SK-N-SH treated with all-trans-retinoic acid at 6 μM for 48 hours (cell line): ENCODE measurements at places on chromosomes 1 and 21.

- ATAC-seq: no peak
Measured at GRCh38 chr1:56133522-56134472, 445.6 kb downstream of the PLPP3 start.

- ATAC-seq: no peak
Measured at GRCh38 chr1:55326496-55327243, 111.5 kb upstream of the USP24 start.

DNA sequence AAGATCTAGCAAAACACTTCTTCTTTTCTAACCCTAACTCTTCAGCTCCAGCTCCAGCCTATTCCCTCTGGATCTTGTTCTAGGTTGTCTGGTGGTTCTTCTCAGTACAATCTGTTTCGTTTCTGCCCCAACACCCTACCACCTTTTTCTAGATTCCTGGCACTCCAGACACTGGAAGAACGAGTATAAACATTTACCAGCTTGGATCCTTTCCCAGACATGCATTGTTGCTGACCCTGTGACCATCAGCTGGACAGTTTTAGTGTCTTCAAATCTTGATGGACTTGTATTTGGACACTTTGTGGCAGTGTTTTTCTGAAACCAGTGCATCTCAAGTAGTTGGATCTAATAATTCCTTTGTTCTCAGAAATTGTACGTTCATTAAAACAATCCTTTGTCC, 30.6 kb upstream of the CACNA1E start:
- ATAC-seq: no peak

DNA sequence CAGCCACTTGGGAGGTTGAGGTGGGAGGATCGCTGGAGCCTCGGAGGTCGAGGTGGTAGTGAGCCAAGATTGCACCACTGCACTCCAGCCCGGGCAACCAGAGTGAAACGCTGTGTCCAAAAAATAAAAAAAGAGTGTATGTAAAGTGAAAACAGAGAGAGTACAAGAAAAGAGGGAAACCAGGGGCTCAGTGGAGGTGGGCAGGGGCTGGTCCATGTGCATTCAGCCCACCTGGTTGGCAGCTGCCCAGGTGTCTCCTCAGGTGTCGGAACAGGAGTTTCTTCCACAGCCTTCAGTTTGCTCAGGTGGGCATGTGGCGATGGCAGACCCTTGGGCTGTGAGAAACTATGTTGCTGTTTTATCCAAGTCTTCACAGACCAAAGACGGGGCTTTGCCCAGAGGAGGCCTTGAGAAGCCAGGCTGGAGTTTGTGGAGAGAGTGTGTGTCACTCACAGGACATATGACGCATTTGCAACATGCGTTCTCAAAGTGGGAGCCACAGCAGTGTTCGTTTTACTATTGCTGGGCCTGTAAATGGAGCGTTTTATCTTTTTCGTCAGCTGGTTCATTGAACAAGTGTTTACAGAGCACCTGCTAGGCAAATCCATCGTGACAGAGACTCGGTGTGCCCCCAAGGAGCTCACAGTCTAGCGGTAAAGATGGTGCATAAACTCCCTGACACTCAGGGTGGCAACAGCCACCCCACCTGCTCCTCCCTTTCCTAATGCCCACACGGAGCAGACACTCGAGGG, 22.4 kb upstream of the SAMD11 start:
- ATAC-seq: no peak

- ATAC-seq: no peak
Measured at GRCh38 chr1:164651351-164651951, 92.5 kb downstream of the PBX1 start.
